Activated CD4-positive, alpha-beta T cell treated with anti-CD3 and anti-CD28 coated beads for 24 hours (primary cell): ENCODE measurements at places on chromosomes 4 and X.

GRCh38 chr4:22522706-22523501 lies 7.0 kb upstream of the ADGRA3 start:
- DNase-seq, result no peak

GRCh38 chr4:118989098-118990080 lies 100.7 kb downstream of the SYNPO2 start:
- DNase-seq, result no peak

DNA sequence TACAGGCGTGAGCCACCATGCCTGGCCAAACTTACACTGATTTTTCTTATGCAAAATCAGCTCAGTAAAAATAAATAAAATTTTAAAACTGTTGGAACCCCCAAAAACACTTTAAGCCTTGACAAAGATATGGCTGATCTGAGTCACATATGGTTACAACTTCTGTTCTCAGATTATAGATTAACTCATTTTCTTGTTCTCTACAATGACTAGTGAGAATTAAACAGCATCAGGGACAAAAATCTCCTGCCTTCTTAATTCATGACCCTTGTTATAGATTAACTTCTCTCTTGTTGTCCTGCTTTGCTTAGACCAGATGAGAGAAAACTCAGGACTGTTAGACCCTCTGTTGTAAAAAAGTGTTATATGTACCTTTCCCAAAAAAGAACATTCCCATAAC lies 24.2 kb upstream of the EXOC1L start:
- DNase-seq, result no peak

DNA sequence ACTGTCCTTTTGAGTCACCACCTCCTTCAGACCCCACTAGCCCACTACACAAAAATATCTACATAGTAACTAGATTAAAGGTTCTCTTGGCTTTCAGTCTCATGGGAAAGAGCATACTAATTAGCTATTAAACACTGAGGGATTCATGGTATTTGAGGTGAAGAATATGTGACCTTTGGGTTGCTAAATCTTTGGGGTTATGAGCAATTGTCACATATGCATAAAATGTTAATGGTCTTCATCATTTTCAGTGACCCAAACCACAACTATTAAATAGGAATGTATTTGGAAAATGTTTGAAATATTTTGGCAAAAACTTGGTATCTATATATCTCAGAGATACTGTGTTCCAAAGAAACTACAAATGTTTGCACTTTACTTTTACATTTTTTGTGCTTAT lies 365.1 kb downstream of the MAGEB5 start:
- DNase-seq, result no peak

DNA sequence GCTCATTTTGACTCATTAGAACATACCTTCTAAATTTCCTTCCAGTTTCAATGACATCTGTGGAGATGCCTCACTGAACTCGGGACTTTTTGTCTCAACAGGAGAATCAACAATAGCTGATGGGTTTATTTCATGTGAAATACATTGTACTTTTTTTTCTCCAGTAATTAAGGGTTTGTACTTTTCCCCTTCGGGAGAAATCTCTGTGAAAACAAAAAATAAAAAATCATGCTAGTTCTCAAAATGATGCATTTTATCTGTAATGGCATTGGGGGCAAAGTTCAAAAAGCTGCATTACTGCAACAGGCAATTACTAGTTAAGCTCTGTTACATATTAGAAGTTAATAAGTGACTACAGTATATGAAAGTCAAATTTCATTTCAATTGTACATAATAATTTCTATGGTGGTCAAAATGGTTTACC lies 167.3 kb upstream of the SH3RF1 start:
- DNase-seq, result no peak

DNA sequence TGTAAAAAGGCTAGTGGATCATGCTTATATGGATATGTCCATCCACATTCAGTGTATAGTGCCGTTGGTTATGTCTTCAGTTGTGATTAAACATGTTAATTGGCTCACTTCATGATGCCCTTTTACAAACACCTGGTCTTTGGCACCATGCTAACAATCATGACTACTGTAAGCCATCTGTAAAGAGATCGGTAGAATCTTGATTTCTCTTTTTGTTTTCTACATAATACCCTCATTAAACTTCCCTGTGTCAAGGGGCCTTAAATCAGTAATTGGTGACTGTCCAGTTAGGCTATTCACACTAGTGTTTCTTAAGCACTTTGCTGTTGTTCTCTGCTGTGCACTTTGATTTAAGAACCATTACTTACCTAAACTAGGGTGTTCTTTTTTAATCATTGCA lies 475.2 kb downstream of the RPA4 start:
- no peak for DNase-seq

DNA sequence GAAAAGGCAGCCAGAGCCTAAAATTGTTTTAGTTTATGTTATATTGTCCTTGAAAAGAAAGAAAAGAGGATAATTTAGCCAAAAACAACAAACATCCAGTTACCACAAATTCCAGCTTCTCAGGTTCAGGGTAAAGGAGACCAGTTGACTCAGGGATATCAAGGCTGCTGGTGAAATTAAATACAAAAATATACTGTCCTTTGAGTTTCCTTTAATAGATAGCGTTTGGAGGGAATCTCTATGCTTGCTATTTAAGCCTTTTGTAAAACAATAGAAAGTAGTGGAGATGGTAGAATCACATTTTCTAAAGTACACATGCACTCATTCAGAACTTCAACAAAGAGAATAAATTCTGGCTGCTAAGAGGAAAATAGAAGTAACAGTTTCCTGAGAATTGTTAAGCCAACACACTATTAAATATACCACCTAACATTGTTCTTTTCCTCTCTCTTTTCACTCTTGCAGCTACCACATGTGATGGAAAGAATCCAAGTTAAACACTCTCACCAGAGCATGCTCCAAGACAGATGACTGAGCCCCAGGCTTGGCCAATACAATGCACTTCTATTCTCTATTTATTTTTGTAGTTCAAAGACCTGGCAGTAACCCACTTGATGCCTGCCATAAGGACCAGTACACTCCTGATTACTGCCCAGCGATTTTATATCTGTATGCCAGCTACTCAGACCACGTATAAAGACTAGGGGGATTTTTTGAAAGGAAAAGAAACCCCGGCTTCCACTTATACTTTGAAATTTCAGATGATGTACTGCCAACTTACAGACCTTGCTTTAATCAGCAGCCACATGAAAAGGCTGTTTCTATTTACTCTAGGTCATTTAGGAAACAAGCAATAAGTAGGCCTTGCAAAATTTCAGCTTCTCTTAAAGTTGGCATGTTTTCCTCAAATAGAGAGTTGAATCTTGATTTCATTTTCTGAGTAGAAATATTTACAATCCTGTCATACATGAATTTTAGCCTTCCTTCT lies 756.9 kb downstream of the FAT4 start:
- no peak for DNase-seq

- DNase-seq, result no peak
Measured at GRCh38 chrX:72621163-72621562, 48.5 kb upstream of the HDAC8 start.

GRCh38 chr4:165972747-165973146 lies 99.7 kb downstream of the TLL1 start:
- no peak for DNase-seq

- no peak for DNase-seq
Measured at GRCh38 chrX:46953137-46953527, 40.9 kb downstream of the JADE3 start.

DNA sequence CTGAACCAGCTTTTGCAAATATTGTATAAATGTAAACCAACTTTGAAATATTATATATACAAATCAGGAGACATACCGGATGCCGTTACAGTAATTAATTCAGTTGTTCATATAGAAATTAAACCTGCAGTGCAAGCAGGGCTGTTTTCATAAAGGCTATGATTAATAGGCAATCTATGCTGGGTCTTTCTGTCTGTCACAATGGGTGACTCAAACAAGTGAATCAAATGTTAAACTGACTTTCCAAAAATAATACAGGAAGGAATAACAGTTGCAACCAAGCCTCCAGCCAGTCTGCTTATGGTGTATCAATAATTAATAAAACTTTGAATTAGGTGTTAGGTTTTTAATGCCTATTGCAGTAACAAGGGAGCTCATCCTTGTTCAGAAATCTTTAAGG lies 43.9 kb downstream of the GABRB1 start:
- no peak for DNase-seq

DNA sequence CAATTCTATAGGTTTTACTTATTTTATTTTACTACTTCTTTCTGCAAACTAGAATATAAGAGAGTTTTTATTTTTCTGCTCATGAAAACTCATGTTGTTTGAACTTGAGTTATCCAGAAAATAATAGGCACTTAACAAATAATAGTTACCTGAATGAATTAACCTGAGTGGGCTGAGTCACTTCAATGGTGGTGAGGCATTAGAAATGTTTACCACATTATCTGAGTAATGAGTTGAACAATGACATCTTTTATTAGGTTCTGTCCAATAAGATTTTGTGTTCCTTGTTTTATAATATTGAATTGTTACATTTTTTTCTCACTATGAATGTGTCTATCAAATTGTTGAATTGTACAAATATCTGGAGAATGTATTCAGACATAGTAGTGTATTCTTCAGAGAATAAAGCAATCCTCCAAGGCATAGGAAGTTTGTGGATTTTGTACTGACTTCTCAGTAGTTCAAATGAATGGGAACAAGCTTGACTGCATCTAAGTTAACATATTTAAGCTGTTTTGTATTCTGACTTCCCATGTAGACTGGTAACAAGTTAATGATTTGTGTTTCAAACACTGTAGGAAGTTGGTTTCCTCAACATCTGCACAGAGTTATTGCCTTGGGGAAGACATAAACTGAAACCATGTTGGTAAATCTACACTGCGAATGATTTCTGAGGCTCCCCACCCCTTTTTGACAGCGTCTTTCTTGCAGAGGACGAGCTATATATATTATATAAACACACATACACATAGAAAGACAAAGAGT lies 1808.9 kb upstream of the TENM3 start:
- no peak for DNase-seq

GRCh38 chrX:23694606-23695005 lies 27.3 kb downstream of the PRDX4 start:
- no peak for DNase-seq

GRCh38 chr4:80266253-80266901 lies at the start of gene FGF5:
Gene FGF5 (plus strand): TSS chr4:80266664. CDS start chr4:80266825, 161 bp downstream.
- no peak for DNase-seq

DNA sequence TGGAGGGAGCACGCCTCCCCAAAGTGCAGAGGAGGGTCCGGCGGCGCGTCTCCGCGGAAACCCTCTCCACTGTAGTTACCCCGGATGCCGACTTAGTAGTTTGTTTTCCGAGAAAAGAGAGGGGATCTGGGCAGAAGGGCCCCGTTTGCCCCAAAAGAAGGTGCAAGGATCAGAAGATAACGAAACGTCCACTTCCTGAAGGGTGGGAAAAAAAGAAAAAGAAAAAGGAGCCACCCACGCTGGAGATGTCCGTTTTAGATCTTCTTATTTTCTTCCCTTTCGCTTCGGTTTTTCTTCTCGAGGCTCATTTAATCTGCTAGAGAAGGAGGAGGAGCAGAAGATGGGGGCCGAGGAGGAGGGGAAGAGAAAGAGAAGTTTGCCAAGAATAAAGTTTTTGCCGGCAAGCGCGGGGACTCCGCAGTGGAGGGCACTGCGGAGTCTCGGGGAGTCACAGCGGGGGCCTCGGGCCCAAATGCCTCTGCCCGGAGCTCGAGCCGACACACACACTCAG lies 517 bp downstream of the LEF1 start:
- DNase-seq, result no peak

DNA sequence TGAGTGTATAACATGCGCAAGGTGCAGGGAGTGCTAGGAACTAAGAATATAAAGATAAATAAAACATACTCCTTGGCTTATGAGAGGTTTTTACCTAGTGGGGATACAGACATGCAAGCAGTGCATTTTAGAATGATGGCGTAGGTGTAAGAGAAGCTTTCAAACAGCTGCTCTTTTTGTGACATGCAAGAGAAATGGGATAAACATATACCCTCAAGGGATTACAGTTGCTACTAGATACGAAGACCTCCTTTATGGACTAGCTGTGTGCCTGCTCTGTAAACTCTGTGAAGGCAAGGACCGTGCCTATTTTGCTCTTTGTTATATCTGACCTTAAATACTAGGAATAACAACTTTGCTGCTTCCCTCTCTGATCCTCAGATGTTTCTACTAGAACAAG lies 39.0 kb upstream of the SLITRK4 start:
- no peak for DNase-seq

- no peak for DNase-seq
Measured at GRCh38 chr4:185672618-185673017, 137.3 kb upstream of the PDLIM3 start.

- no peak for DNase-seq
Measured at GRCh38 chr4:143455211-143455610, 58.3 kb upstream of the SMARCA5 start.

DNA sequence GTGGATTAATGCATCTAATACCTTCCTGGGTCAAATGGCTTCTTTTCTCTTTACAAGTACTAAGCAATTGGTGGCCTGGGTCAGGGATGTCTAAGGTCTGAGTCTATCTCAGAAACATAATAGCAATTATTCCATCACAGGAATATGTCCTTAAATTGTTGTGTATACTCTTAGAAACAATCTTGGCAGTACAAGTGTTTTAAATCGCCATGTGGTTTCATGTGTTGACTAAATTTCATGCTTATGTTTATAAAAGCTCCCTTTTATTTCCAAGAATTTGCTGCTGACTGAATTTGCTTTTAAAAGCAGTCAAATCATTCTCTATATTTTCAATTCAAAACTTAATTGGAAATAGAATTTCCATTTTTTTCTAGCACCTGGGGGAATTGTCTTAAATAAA lies 125.3 kb upstream of the PACRGL start:
- DNase-seq, result no peak

DNA sequence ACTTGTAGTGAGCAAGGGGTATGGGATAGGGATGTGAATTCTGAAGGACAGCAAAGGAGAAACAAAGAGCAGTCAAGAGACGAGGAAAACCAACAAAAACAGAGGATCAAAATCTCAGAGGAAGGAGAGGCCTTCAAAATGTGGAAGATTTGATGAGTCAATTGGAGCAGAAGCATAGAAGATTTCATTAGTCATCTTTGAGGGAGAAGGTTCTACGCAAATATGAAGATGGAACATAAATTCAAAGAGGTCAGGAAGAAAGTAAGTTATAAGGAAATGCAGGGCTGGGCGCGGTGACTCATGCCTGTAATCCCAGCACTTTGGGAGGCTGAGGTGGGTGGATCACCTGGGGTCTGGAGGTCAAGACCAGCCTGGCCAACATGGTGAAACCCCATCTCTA lies 35.4 kb downstream of the MID2 start:
- DNase-seq, result no peak

DNA sequence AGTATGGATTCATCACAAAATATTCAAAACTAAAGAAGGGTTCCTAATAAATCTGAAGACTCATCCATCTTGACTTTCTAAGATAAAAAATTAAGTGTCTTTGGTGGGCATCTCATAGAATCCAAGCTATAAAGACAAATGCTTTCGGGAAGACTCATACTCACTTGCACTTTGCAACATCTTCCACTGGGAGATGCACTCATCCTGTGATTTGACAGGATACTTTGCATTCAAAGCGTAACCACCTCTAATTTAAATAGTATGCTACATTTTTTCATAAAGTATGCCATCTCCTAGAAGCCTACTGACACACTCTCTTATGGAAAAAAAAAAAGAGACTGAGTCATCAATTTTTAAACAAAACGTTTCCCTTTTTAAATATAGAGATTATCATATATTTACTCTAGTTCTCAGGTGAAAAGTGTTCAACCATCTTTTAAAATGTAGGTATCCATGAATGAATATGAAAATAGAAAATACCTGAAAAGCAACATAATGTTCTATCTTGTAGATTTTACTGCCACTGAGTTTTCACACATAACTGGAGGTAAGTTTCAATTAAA lies 119.6 kb downstream of the KLHL13 start:
- DNase-seq, result no peak
